ENCODE measurements at places on chromosomes 1 and 21. TPM values are rescaled to one million over a fixed set of nuclear protein-coding genes. Genes with fewer than 3 reads are reported as not detected.

Gene RIPPLY3
- total RNA-seq, result not detected

Gene SLC44A3
- total RNA-seq, result 1.4 TPM

Gene CA14
- not detected for total RNA-seq

Gene DENND2D
- total RNA-seq, result 10.1 TPM

Gene OR2L2
- under 0.01 TPM for total RNA-seq

Gene USP24
- 32.4 TPM for total RNA-seq

Gene LDLRAD1
- total RNA-seq, result not detected

Gene PLPPR4
- 0.43 TPM for total RNA-seq

Gene TSACC
- total RNA-seq, result not detected

Gene PLEKHA6
- total RNA-seq, result 1.5 TPM

Gene MYBPH
- 0.14 TPM for total RNA-seq

Gene CTSE
- not detected for total RNA-seq

Gene FMN2
- 3.2 TPM for total RNA-seq

Gene PLK3
- total RNA-seq, result 11.9 TPM

Gene RNU1-4
- total RNA-seq, result 4,050 TPM

Gene SPRR5
- total RNA-seq, result not detected

Gene COL9A2
- 1.7 TPM for total RNA-seq

Gene LRRC8D
- total RNA-seq, result 29.0 TPM

Gene TIE1
- total RNA-seq, result 0.14 TPM

All from smooth muscle cell of bladder (primary cell).